T-helper 17 cell (primary cell): ENCODE measurements at places on chromosomes 11 and 22. TPM values are rescaled to one million over a fixed set of nuclear protein-coding genes. Genes with fewer than 3 reads are reported as not detected.

DEAF1 gene
- 77.1 TPM for total RNA-seq

AGBL2 gene
- 8.2 TPM for total RNA-seq

MUC5AC gene
- total RNA-seq: not detected

DGAT2 gene
- total RNA-seq: 1.2 TPM

DNA sequence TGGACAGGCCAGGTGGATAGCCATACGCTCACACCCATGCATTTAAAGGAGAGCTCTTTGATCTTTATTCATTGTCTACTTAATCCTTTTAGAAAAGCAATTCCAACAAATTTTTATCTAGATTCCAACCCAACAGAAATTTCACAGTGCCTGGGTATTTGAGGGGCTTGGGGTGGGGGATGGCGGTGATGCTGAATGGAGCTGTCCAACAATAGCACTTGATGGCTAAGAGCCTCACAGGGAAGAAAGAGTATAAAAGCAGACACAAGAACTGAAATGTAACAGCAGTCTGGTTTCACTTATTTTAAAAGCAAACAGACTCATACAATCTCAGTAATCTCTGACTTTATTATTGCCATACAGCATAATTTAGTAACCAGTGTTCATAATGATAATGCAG lies 101.8 kb upstream of the SORL1-AS1 start:
- no peak for DNase-seq
- peaks cover 24% of the 10 kb centered on the region for H3K36me3 ChIP-seq
- H3K4me3 ChIP-seq: no peak overlapping the region
- H3K27me3 ChIP-seq: no peaks in the 10 kb centered on the region
- H3K4me1 ChIP-seq: peaks cover 27% of the 10 kb centered on the region

DNA sequence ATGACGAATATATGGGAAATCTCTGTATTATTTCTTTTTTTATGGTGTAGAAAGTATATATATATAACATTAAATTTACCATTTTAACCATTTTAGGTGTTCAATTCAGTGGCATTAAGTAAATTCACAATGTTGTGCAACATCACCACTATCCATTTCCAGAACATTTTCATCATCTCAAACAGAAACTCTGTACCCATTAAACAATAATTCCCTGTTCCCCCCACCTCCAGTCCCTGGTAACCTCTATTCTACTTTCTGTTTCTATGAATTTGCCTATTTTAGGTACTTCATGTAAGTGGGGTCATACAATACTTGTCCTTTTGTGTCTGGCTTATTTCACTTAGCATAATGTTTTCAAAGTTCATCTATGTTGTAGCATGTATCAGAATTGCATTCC lies 15.3 kb upstream of the PTS start:
- no peak for DNase-seq
- no peak overlapping the region for H3K4me3 ChIP-seq
- H3K4me1 ChIP-seq: peaks cover 7% of the 10 kb centered on the region
- H3K36me3 ChIP-seq: no peaks in the 10 kb centered on the region
- no peak overlapping the region for H3K27ac ChIP-seq
- H3K27me3 ChIP-seq: no peaks in the 10 kb centered on the region

DNA sequence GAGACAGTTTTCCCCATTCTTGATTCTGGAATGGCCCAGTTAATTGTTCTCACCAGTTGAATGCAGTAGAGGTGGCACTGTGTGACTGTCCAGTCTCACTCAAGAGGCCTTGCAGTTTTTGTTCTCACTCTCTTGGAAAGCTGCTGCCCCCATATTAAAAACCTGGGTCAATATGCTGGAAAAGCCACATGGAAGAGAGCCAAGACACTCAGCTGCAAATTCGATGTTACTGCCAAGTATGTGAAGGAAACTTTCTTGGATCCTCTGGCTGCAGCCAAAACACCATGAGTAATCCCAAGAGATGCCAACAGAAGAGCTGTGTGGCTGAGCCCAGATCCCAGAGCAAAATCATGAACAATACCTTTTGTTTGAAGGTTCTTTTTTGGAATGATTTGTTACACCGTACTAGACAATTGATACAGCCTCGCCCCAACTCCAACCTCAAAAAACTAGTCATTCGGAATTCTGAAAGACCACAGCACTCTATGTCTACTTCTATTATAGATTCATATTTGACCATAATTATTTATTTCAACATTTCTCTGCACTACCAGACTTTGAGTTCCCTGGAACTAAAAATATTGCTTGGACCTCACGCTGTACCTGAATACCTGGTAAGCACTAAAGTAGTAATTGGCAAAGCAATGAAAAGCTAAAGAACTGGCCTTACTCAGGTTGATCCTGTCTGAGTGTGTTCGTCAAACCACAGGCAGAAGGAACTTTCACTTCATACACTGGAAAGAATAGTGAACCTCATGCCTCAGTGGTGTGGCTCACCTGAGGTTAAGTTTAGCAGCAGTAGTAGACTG lies 378.8 kb downstream of the ETS1 start:
- no peaks in the 10 kb centered on the region for H3K4me1 ChIP-seq
- H3K27ac ChIP-seq: no peak overlapping the region
- no peak for DNase-seq
- no peaks in the 10 kb centered on the region for H3K27me3 ChIP-seq
